ENCODE measurements at places on chromosomes 7 and 10. TPM values are rescaled to one million over a fixed set of nuclear protein-coding genes. Genes with fewer than 3 reads are reported as not detected.

Gene TEX47
- not detected for total RNA-seq

Gene ANKRD61
- 0.49 TPM for total RNA-seq

Gene OR6B1
- not detected for total RNA-seq

Gene PLCE1
- 0.05 TPM for total RNA-seq

Gene PAPOLB
- not detected for total RNA-seq

Gene NODAL
- total RNA-seq = not detected

Gene MSMB
- not detected for total RNA-seq

Gene HYAL4
- total RNA-seq = not detected

Gene ECHDC3
- total RNA-seq = 0.49 TPM

Data from T-helper 1 cell treated with Interleukin-12 subunit alpha and Interleukin-12 subunit beta and Interleukin-4 antibody, amounts not matched to agents 30 ng/mL and 1 ng/mL, for 36 hours (primary cell).